ENCODE measurements at places on chromosomes 7 and 10.

DNA sequence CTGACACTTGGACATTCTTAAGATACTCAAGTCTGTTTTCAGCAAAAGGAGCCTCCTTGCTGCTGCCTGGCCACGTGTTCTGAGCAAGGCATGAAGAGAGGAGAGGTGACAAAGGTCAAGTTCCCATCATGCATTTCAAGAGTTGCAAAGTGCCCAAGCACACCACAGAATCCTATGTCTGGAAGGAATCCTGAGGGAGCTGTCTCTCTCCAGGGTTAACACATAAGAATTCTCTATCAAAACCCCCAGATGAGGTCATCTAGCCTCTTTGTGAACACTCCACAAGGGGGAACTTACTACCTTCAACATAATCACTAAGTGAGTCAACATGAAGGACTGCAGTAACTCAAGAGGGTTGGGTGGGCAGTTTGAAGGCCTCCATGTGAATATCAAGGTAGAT lies 155.5 kb downstream of the RNF216 start:
- no peak for DNase-seq

- DNase-seq, result no peak
These were observed 995 bp upstream of the INPP5F start for GRCh38 chr10:119724593-119725516.

DNA sequence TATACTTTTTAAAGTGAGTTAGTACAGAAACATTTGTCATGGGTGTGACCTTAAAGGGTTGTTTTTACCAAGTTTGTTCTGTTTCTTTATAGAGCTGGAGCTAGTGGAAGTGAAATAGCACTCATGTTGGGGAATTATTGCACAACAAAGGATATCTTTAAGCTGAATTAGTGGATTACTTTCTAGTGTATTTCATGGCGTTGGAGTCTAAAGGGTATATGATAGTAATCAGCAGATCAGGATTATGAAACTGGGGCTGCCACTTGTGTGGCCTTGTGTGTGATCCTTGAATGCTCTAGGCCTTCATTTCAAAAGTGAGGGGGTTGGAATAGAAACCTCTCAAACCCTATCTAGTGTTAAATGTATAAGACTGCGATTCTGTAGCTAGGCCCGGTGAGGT lies 123.6 kb downstream of the LYZL1 start:
- DNase-seq, result no peak

DNA sequence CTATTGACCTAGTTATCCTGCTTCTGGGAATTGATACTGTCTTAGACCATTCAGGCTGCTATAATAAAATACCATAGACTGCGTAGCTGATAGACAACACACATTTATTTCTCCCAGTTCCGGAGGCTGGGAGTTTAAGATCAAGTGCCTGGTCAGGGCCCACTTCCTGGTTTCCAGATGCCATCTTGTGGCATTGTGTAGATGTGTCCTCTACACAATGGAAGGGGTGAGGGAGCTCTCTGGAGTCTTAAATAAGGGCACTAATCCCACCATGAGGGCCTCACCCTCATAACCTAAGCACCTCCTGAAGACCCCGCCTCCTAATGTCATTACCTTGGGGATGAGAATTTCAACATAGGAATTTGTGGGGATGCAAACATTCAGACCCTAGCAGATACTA lies 62.4 kb downstream of the SLC35B4 start:
- DNase-seq, result no peak

GRCh38 chr10:60286559-60286958 lies 103.1 kb downstream of the ANK3 start:
- no peak for DNase-seq

GRCh38 chr7:101177644-101178043 lies 2.4 kb downstream of the NAT16 start:
- no peak for DNase-seq

- DNase-seq, result no peak
These were observed 100.8 kb downstream of the PRTFDC1 start for GRCh38 chr10:24851629-24852028.

DNA sequence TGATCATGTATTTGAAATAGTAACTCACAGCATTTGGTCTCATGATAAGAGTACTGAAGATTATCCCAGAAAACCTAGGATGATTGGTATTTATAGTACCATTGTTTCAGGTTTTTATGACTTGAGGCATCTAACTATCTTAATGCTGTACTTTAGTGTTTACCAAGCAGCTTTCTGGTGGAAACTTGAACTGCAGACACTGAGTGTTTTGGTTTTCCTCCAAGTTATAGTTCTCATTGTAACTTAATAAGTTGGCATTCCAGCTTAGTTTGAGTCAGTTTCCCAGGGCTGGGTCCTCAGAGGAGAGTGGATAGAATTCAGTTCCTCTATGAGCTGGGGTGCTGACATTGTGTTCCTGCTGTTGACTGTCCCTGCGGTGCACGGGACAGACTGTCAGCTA lies 50.4 kb downstream of the SEC23IP start:
- DNase-seq, result no peak
